NCI-H187 (cell line): ENCODE measurements at places on chromosomes 16 and 17.

DNA sequence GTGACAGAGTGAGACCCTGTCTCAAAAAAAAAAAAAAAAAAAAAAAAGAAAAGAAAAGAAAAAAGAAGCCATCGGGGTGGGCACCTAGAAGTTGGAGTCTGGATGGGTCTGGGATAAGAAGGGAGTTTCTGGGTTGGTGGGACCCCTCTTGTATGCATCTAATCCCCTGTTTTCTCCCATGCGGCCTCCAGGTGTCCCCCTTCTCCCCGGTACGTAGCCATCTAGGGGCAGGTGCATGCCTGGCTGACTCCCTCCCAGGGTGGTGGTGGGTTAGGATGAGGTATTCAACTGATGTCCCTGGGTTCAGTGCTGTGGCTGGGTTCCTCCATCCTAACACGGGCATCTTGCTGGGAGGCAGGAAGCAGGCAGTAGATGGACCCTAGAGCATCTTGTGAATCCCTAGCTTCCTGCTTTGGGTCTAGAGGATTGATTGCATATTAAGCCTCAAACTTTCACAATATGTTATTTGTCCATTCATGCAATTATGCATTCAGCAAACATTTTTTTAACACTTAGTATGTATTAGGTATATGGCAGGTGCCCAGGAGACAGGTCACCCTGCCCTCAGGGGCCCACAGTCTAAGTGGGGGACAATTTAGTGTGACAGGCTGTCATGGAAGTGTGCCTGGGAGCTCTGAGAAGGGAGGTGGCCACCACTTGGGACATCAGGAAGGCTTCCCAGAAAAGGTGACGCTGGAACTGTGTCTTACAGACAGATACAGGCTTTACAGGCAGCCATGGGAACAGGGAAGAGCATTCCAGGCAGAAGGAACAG is 13.1 kb downstream of the FMNL1 start:
- DNase-seq = no peak

- no peak for DNase-seq
These were observed 173.8 kb upstream of the CCL2 start for GRCh38 chr17:34081269-34081668.

DNA sequence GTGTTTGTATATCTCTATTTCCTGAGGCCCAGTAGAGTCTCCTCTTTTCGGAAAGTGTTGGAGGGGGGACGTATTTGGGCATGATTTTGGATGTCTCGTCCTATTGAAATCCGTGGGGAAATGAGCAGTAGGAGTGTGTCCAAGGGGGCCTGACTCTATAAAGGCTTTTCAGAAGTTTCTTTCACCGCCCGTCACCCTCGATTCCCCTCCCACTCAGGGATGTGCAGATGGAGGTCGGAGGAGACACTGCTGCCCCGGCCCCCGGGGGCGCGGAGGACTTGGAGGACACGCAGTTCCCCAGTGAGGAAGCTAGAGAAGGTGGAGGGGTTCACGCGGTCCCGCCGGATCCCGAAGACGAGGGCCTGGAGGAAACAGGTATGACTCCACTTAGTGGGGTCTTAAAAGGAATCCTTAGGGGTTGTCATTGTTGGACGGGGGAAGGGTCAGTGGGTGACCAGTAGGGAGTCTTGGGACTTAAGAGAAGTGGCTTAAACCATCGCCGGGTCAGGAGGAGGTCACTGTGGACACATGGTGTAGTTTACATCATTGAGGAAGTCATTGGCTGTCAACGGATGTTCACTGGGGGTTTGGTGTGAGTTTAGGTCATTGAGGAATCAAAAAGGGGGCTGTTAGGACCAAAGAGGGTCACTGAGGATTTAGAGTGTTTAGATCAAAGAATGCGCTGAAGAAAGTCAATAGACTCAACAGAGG is 424 bp downstream of the MON1B start:
- no peak for DNase-seq

DNA sequence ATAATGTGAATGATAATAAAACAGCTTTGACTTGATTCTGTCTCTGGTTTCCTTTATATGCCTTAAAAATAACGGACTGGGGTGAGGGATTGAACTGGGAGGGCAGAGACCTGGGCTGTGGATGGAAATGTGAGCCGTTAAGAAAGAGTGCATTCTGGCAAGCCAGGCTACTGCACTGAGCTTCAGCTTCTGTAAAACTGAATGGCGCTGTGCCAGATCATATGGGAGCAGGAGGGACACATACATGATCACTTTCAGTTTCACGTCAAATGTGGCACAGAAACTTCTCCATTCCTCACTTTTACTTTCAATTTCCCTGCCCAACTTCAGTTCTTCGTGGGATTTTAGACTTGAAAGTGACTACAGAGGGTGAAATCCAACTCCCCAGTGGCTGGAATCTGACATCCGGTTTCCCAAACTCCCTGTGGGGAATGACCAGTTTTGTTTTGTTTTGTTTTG is 1.1 kb downstream of the MT2A start:
- peak; percentile 6 for DNase-seq
